CD4-positive, alpha-beta T cell treated with Interferon alpha-2 for 1 hour (primary cell): ENCODE measurements at places on chromosomes 2 and 18.

DNA sequence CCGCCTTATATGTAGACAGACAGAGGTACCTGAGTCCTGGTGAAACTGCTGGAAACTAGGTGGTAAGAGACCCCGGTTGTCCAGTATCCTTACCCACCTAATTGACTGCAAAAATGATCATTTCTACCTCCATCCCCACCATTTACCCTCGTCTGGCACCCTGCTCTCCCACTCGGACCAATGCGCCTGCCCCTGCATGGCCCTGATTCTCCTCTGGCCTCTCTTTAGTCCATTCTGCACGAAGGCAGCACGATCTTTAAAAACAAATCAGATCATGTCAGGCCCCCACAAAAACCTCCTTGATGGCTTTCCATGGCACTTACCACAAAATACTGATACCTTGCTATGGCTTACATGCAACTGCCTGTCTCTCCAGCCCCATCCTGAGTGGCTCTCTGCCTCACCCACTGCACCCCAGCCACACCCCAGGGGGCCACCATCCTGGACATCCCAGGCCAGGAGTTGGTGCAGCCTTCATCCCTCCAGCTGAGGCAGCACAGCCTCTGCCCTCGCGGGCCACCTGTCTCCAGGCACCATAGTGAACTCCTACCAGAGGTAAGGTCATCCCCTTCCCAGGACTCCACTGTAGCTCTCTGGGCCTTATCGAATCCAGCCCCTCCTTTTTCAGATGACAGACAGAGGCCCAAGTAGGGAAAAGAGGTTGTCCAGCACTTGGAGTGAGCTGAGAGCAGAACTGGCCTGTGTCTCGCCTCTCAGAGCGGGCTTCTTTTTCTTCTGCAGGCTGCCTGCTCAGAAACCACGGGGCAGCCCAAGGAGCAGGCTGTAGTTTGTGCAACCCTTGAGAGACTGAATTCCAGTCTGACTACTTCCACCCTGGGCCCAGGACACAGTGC, 12.3 kb upstream of the CIB4 start:
- no peak for DNase-seq

DNA sequence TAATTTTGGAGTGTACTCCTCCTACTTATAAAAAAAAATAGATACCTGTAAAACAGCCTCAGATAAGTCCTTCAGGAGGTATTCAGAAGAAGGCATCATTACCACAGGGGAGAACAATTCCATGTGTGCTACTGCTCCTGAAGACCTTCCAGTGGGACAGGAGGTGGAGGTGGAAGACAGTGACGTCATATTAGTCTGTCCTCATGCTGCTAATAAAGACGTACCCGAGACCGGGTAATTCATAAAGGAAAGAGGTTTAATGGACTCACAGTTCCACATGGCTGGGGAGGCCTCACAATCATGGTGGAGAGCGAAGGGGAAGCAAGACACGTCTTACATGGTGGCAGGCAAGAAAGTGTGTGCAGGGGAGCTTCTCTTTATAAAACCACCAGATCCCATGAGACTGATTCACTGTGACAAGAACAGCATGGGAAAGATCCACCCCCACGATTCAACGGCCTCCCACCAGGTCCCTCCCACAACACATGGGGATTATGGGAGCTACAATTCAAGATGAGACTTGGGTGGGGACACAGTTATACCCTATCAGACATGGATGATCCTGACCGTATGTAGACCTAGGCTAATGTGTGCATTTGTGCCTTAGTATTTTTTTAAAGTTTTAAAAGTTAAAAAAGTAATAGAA, 98.4 kb downstream of the NDUFA10 start:
- no peak for DNase-seq

DNA sequence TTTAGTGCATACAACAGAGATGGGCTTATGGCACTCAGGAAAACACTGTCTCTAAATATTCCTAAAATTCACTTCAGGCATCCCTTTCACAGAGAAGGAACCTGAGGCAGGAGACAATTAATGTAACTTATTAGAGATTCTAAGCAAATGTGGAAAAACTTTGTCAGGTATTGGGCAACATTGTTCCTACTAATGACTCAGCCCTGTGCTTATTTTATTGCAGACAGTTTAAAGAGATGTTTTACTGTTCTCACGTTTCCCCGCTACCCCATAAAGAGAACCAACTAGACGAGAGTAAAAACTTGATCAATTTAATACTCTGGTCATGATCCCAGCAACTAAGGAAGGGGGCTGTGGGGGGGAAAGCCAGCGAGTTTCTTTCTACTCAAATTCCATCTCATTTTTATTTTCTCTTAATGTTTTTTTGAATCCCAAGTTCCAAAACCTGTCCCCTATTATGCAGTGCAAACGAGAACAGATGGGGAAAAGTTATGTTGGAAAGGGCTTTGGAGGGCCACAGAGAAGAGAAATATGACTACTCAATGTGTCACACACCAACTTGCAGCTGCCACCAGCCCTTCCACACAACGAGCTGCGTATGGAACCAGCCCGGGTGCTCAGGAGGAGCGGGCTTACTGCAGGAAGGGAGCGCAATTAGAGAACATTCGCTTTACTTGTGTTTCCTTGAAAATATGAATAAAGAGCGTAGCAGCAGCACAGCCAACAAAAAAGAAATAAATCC, 18.7 kb upstream of the ACVR1 start:
- DNase-seq: no peak

GRCh38 chr2:130190237-130190636, 8.0 kb downstream of the TUBA3E start:
- no peak for DNase-seq

DNA sequence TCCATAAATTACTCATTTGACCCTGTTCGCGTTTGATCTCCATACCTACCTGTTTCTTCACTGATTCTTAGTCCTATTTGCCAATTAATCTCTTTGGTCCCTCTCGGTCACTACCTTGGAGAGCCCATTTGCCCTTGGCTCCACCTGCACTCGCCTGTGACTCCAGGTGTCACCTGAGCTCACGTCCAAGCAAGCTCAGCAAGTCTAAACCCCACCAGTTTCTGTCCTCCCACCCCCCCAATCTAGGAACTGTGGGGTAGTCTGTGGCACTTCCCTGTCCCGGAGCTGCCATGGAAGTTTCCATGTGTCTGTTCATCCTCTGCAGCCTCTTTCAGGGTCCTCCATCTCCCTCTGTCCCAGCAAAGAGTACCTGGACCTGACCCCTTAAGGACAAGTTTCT, 68.1 kb upstream of the BCL2L11 start:
- no peak for DNase-seq

- DNase-seq: peak; percentile 61
Observed at GRCh38 chr2:101831351-101831865, 133.9 kb downstream of the MAP4K4 start.

DNA sequence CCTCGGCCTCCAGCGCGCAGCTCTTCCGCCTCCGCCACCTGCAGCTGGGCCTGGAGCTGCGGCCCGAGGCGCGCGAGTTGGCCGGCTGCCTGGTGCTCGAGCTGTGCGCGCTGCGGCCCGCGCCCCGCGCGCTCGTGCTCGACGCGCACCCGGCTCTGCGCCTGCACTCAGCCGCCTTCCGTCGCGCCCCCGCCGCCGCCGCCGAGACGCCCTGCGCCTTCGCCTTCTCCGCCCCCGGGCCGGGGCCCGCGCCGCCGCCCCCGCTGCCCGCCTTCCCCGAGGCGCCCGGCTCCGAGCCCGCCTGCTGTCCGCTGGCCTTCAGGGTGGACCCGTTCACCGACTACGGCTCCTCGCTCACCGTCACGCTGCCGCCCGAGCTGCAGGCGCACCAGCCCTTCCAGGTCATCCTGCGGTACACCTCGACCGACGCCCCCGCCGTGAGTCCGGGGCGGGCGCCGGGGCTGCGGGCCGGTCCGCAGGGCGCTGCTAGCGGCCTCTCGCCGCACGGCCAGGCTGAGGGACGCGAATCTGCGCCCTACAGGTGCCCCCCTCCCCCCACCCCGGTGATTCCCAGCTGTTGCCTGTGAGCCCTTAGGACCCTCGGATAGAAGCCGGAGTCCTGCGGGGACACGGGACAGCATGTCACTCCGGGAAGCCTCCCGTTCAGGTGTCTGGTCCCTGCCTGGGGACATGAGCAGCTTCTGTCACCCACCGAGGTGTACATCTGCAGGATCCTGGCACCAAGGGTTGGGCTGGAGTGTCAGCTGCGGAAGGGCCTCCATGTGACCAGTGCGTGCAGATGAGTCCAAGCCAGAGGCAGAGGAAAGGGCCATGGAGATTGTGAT, 616 bp downstream of the RNPEPL1 start:
- no peak for DNase-seq

DNA sequence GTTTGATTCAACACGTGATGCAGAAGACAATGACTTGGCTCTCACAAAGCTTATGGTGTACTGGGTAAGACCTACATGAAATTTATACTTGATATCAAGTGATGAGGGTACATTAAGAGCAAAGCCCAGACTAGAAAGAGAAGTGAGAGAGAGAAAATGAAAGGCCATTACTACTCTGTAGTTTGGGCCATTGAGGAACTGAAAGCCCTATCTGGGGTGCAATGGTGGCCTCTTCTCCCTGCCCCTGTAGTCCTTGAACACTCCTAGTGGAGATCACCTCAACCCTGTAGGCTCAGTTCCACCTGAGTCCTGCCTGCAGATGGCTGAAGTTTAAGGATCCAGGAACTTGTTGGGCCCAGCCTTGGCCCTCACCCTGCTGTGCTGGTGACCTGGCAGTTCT, 569.8 kb upstream of the MEX3C start:
- no peak for DNase-seq

DNA sequence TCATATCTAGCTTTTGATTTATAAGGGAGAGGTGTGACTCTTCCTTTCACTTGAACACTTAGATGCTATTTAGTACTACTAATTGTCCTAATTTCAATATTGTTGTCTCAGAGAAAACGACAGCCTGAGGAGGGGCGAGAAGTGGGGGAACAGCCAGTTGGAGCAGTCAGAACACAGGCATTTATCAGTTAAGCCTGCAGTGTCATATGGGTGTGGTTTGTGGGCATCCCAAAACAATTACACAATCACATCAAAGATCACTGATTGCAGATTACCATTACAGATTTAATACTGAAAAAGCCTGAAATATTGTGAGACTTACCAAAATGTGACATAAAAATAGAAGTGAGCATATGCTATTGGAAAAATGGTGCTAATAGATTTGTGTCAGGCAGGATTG, 15.8 kb downstream of the TMEM131 start:
- DNase-seq: no peak

DNA sequence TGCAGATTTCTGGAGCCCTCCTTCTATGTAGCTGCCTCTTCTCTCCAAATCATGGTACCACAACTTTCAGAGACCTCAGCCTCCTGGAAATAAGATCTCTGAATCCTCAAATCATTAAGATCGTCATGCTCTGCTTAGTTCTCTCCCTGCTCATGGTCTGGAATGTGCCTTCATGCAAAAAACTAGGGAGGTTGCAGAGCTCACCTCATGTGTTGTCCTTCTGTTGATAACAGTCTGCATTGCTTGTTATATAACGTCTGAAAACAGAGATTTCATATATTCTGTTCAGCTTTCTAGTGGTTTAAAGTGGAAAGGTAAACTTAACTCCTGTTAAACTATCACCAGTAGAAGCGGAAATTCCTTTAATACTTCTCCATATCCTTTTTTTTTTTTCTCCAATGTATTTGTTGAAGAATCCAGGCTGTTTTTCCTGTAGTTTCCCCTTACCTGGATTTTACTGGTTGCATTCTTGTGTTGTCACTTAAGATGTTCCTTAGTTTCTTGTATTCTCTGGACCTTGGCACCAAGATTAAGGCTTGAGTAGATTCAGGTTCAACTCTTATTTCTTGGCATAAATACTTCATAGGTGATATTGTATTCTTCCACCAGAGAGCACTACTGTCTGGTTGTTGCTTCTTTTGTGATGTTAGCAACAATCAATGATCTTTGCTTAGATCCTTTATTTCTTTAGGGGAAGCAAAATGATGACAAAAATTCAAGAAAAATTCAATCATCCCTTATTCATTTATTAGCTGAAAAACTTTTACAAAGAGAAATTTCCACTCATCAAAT, 211.3 kb downstream of the LOXHD1 start:
- DNase-seq: no peak

GRCh38 chr2:41160439-41160838, 708.5 kb upstream of the SLC8A1 start:
- DNase-seq: no peak

DNA sequence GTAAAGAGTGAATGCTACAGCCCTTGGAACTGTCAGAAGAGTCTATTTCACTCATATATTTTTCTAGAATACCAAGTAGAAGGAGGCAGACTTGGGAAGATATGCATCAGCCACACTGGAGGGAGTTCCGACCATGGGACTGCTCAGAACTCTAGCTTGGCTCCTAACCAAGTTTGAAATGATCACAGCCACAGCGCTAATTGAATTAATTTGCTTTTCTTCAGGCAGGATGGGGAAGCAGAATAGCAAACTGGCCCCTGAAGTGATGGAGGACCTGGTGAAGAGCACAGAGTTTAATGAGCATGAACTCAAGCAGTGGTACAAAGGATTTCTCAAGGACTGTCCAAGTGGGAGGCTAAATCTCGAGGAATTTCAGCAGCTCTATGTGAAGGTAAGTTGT, 51.4 kb downstream of the VSNL1 start:
- no peak for DNase-seq

GRCh38 chr2:9826208-9826607, 17.1 kb upstream of the TAF1B start:
- no peak for DNase-seq

GRCh38 chr2:174477759-174478158, 9.1 kb downstream of the GPR155 start:
- DNase-seq: no peak

DNA sequence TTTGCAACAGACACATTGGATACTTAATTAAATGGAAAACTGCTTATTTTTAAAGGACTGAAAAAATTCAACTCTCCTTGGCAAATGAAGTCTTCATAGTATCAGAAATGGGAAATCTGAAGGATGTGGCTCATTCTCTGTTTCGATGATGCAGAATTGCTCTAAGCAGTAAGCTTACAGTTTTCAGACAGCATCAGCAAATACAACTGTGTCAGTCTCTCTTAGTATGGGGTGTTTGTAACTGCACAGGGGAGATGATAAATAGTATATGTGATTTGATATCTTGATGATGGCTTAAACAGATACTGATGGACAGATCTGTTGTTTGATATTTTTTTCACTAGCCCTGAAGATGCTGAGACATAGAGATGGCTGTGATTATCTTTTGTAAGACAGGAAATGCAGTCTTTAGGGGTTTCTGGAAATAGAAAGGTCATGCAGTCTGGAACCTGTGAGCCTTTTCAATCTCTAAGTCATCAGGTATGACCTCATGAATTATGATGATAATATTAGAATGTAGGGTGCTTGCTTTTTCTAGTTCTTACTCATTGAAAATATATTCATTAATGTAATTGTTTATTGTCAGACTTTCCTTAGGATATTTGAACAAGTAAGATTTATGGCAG, 84.2 kb downstream of the SLC4A10 start:
- DNase-seq: peak; percentile 13

GRCh38 chr2:147549054-147549453, 295.8 kb upstream of the ACVR2A start:
- no peak for DNase-seq

DNA sequence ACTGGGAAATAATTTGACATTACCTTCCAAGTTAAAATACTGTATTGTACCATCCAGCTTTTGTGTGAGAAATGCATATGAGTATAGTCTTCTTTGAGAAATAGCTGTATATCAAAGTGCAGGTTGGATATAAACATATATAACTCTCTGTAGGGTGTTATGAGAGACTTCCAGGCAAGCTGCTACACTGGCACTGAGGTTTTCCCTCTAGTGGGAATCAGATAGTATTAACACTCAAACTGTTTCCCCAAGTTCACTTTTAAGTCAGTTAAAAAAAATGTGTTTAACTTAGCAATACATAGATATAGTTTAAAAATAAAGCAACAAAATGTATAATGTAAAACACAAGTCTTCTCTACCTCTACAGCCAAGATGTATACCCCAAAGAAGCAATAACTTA, 368.4 kb upstream of the SLC8A1 start:
- DNase-seq: no peak

GRCh38 chr2:43085929-43086328, 140.5 kb downstream of the ZFP36L2 start:
- DNase-seq: no peak
